ENCODE measurements at places on chromosomes 12 and 14.
A peak's percentile ranks its signal among the peaks of the same experiment; 100 is the strongest.

GRCh38 chr14:99188731-99189191 is 83.2 kb downstream of the BCL11B start:
- DNase-seq: no peak

- DNase-seq: no peak
These were observed 15.7 kb upstream of the NFKBIA start for GRCh38 chr14:35420036-35420811.

- no peak for DNase-seq
These were observed 108.9 kb downstream of the GPR135 start for GRCh38 chr14:59356312-59356711.

GRCh38 chr12:30818562-30818961 is 63.8 kb upstream of the CAPRIN2 start:
- no peak for DNase-seq

- DNase-seq: no peak
These were observed 6.6 kb downstream of the PPHLN1 start for GRCh38 chr12:42332301-42333285.

DNA sequence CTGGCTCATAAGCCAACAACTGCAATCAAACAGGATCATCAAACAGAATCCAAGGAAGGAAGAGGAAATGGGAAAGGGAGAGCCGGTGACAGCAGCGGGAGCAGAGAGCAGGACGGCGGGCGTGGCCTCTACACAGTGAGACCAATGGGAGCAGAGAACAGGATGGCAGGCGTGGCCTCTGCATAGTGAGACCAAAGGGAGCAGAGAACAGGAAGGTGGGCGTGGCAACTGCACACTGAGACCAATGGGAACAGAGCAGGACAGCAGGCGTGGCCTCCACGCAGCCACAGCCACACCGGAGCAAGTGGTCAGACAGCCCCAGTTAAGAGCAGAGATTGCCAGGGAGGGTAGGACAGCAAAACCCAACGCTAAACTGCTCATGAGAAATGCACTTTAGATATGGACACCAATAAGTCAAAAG is 16.4 kb downstream of the LRCOL1 start:
- DNase-seq: peak; percentile 96

GRCh38 chr12:6791931-6792520 is 2.7 kb downstream of the CD4 start:
- no peak for DNase-seq

DNA sequence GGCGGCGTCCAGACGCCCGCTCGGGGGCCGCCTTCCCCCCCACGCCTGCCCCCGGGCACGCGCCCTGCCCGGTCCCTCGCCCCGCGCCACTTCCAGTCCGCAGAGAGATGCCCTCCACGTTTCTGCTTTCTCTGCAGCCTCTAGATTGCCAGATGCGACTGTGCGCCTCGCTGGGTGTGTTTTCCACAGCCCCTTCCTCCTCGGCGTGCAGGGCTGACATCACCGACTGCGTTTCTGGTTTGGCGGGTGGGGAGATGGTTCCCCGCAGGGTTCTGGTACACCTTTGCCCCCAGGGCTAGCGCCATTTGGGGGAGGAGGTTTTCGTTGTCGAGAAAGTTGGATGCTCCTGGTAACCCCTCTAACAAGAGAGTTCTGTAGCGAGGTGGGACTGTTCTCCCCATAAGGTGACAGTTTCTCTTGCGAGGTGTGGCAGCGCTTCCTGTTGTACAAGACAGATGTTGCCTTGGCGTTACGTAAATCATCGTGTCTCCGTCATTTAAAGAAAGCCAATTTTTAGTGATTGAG is 1.5 kb downstream of the CALM1 start:
- DNase-seq: peak; percentile 63

GRCh38 chr12:5343711-5344110 is 88.2 kb upstream of the NTF3 start:
- no peak for DNase-seq

- DNase-seq: no peak
These were observed 150.2 kb upstream of the CLEC14A start for GRCh38 chr14:38405851-38406635.

- no peak for DNase-seq
These were observed 16.9 kb upstream of the SLC6A15 start for GRCh38 chr12:84929501-84929900.

- DNase-seq: no peak
These were observed 8.1 kb downstream of the ITGA7 start for GRCh38 chr12:55699471-55700055.

DNA sequence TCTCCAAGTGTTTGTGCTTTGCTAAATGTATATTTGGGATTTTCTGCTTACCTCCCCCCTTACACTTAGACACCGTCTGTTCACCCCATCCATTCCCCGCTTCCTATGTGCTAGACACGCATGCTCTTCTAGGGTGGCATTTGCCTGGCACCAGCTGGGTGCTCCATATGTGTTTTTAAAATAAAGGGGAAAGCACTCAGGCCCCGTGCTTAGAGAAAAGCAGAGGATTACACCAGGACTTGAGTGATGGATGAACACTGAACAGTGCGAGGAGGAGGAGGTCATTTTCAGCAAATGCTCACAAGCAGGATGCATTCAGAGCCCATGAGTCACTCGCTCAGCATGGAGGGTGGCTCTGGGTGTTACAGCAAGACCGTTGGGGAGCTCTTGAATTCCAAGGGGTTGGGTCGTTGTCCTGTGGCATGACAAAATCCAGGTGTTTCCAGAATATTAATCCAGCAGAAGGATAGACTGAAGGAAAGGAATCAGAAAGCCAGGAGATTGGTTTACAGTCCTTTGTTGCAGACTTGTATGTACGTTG is 2.9 kb upstream of the BDKRB1 start:
- no peak for DNase-seq

DNA sequence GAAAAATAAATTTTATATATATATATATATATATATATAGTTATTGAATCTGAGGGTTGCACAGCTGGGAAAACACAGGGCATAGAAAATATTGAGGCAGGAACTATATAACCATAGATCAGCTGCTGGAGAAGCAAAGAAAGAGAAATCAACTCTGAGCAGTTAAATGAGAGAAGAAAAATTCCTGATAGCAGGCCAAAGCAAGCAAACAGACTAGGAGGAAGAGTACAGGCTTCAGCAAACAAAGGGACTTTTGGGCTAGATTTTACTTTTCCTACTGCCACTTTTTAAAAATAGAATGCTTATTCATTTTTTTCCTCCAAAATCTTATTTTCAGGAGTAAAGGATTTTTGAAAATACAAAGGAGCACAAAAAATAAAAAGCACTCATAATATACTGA is 216.0 kb upstream of the PRKD1 start:
- no peak for DNase-seq

GRCh38 chr12:65462484-65462883 is 184.0 kb downstream of the MSRB3 start:
- DNase-seq: no peak

- no peak for DNase-seq
These were observed 14.9 kb downstream of the CKB start for GRCh38 chr14:103507751-103508150.

DNA sequence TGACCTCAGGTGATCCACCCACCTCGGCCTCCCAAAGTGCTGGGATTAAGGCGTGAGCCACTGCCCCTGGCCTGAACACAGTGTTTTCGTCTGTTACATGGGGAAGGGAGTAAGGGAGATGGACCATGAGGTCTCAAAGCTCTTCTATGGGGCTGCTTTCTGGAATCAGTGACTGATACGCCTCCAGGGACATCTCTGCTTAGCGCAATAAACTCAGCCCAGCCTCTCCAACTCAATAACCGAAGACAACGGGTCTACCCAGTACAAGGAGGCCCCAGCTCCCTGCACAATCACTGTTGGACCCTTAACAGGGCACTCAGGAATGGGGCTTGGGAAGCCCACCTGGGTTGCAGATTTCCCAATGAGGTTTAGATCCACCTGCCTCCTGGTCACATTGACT is 42.6 kb upstream of the CHGA start:
- DNase-seq: no peak

DNA sequence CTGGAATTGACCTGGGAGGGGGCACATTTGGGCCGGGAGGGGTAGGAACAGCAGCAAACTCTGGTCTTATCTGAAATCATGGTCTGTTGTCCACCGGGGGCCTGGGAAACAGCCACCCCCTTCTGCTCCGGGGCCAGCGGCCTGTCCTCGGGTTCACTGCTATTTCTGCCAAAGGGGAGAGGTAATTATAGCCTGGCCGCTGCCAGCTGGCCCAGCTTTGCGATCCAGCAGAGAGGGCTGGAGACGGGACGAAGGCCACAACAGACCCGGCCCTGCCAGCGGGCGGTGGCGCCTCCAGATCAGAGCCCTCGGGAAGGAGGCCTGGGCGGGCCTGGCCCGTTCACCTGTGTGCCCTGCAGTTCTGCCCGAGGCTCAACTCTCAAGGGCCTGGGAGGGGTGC is at the start of gene C14orf180:
TSS of gene C14orf180 (plus strand) at position 258 of the 400 bp plus-strand sequence. CDS start 6,667 bp downstream, outside the sequence.
- no peak for DNase-seq

DNA sequence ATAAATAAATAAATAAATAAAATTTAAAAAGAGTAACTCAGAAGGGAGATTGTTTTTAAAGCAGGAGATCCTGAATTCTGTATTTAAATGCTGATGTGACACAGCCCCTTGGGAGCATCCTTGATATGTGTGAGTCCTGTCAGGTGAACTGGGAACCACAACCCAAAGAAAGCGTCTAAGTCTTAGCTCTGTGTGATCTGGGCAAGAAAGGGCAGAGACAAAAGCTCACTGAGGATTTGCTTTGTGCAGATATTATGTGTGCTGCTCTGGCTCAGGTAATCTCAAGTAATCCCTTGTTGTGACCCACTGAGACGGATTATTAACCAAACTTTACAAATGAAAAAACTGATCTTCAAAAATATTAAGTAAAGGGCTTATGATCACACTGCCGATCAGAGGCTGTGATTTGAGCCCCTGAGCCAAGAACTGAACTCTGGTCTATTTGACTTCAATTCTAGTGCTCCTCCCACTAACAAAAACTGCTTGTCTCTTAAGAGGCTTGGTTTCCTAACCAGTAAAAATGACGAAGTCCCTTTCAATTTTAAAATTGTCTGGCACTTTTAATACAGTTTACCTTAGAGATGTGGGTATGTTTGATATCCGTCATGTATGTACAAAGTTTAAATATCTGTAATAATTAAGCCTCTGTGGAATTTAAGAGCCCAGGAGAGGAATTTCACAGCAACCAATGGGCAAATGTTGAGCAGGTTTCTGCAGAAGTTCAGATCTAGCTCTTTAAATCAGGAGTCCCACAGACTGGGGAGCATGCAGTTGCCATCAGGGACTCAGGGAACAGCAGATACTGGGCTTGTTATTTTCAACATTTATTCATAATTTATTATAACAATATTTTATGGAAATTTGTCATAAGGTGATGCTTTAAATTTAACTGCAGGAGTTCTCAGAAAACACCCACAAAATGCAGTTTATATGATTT is 46.1 kb downstream of the CPM start:
- no peak for DNase-seq

DNA sequence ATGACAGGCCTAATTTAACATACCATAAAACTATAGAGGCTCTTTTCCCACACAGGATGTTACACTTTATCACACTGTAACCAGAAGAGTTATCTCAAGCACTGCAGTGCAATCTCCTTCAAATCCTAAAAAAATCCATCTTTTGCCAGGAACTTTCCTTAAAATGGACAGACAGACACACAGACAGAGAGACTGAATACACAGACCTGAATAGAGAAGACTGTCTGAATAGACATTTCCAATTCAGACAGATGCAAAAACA is 6.5 kb downstream of the CORO1C start:
- DNase-seq: no peak

- DNase-seq: peak; percentile 29
These were observed 268.9 kb downstream of the SUDS3 start for GRCh38 chr12:118645219-118645618.

DNA sequence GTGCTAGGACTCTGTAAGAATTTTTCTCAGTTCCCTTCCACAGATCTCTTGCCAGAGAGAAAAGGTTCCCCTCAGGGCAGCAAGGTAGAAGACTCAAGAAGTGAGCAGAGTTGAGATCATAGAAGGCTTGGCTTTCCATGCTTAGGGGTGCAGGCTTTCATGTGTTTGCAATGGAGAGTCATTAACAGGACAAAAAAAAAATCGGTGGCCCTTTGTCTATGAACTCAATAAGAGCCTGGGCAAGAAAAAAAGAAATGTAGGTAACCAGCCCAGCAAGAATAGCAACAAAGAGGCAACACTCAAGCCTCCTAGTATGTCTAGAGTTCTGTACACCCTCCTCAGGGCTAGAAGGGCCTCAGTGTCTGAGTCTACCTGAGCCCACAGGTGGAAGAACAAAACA is 23.4 kb upstream of the LRP6 start:
- no peak for DNase-seq

GRCh38 chr14:99648027-99648784 is 3.3 kb downstream of the HHIPL1 start:
- no peak for DNase-seq

- DNase-seq: no peak
These were observed 57.9 kb downstream of the ASCL4 start for GRCh38 chr12:107832441-107832840.
